ENCODE measurements at places on chromosomes 13 and 19. TPM values are rescaled to one million over a fixed set of nuclear protein-coding genes. Genes with fewer than 3 reads are reported as not detected.

- peak overlapping the region; percentile 99 for H3K4me3 ChIP-seq
- peaks cover 33% of the 10 kb centered on the region for H3K4me1 ChIP-seq
- DNase-seq, result no peak
These were observed 967 bp upstream of the TPT1 start for GRCh38 chr13:45341799-45342500.

The NAPSA gene
- total RNA-seq, result 5.1 TPM

The TTC9B gene
- total RNA-seq, result not detected

The FUT6 gene
- total RNA-seq, result not detected

- no peaks in the 10 kb centered on the region for H3K27me3 ChIP-seq
- no peaks in the 10 kb centered on the region for H3K4me1 ChIP-seq
- no peak overlapping the region for H3K27ac ChIP-seq
- no peaks in the 10 kb centered on the region for H3K36me3 ChIP-seq
- DNase-seq, result no peak
These were observed 163.8 kb downstream of the SUCLA2 start for GRCh38 chr13:47837104-47837880.

- H3K27ac ChIP-seq, result no peak overlapping the region
- DNase-seq, result no peak
- no peaks in the 10 kb centered on the region for H3K27me3 ChIP-seq
- no peak overlapping the region for H3K4me3 ChIP-seq
- H3K36me3 ChIP-seq, result peaks cover 12% of the 10 kb centered on the region
These were observed 40.6 kb downstream of the KATNAL1 start for GRCh38 chr13:30266756-30267155.

GRCh38 chr13:77360032-77360685 lies 33.3 kb upstream of the MYCBP2 start:
- no peaks in the 10 kb centered on the region for H3K4me1 ChIP-seq
- H3K4me3 ChIP-seq, result no peak overlapping the region
- DNase-seq, result no peak

The GSX1 gene
- not detected for total RNA-seq

The S1PR4 gene
- total RNA-seq, result 48.5 TPM

Data from activated T-helper 2 cell treated with anti-CD3 and anti-CD28 coated beads, Interferon-gamma antibody, Interleukin-2, Interleukin-4, amounts not matched to agents 10 μg/mL and 5 μg/mL and 100 μg/mL, durations not matched to agents 14 hours and 24 hours and 36 hours (primary cell).